Naive thymus-derived CD8-positive, alpha-beta T cell (primary cell): ENCODE measurements at places on chromosomes 7 and 10.
A peak's percentile ranks its signal among the peaks of the same experiment; 100 is the strongest.

GRCh38 chr10:30007406-30007805 lies 52.0 kb downstream of the JCAD start:
- H3K27me3 ChIP-seq = peaks cover 81% of the 10 kb centered on the region
- H3K4me1 ChIP-seq = no peaks in the 10 kb centered on the region
- H3K36me3 ChIP-seq = no peaks in the 10 kb centered on the region
- no peak overlapping the region for H3K27ac ChIP-seq
- no peak overlapping the region for H3K4me3 ChIP-seq

GRCh38 chr7:130667593-130668257 lies 823 bp downstream of the COPG2 start:
- peak overlapping the region; percentile 88 for H3K4me3 ChIP-seq
- no peaks in the 10 kb centered on the region for H3K36me3 ChIP-seq
- DNase-seq = no peak
- no peaks in the 10 kb centered on the region for H3K27me3 ChIP-seq

DNA sequence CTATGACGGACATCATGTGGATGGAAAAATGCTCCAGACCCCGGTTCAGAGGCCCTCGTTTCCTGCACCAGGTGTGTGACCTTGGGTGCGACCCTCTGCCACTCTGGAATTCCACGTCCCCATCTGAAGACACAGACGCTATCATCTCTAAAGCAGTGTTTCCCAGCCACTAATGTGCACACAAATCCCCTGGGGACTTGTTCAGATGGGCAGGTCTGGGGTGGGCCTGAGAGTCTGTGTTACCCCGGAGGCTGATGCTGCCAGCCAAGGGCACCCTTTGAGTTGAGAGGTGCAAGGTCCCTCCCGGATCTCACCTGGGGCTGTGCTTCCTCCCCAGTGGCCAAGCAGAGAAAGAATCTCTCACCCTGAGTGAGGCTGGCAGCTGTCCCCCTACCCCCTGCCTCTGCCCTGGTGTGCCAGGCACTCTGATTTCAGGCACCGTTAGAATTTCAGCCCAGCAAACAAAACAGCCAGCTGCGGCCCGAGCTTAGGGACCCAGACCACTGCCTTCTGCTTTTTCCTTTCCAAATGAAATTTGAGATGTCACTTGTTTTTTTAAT lies 90.0 kb downstream of the SLIT1 start:
- H3K27ac ChIP-seq = peak overlapping the region; percentile 41
- peaks cover 15% of the 10 kb centered on the region for H3K4me1 ChIP-seq

GRCh38 chr10:77944519-77944918 lies 18.0 kb upstream of the DLG5 start:
- peaks cover 26% of the 10 kb centered on the region for H3K27me3 ChIP-seq
- H3K4me1 ChIP-seq = no peaks in the 10 kb centered on the region
- no peak overlapping the region for H3K4me3 ChIP-seq
- no peaks in the 10 kb centered on the region for H3K36me3 ChIP-seq

DNA sequence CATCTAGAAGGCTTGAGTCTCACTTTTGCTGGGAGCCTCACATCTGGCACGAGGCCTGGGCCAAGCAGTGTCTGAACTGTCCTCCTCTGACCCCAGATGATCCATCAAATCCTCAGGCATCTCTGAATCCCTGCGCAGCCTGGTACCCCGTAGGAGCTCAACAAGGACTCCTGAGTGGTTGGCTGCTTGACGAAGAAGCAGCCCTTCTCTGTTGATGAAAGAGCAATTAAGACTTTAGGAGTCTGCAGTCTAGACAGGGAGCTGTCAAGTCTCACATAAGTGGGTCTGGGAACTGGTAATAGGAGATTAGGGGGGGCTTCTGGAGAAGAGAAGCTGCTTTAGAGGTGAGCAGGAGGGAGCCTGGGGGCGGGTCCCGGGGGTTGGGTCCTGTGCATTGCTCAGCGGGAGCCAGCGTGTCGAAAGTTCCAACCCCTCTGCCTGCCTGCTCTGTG lies 326.0 kb downstream of the RPS24 start:
- no peak for DNase-seq
- no peak overlapping the region for H3K27ac ChIP-seq
- no peaks in the 10 kb centered on the region for H3K27me3 ChIP-seq
- no peak overlapping the region for H3K4me3 ChIP-seq
- no peaks in the 10 kb centered on the region for H3K36me3 ChIP-seq
- peaks cover 13% of the 10 kb centered on the region for H3K4me1 ChIP-seq
